ENCODE measurements at places on chromosomes 12 and 14. TPM values are rescaled to one million over a fixed set of nuclear protein-coding genes. Genes with fewer than 3 reads are reported as not detected.

GRCh38 chr14:36019126-36019525 lies 157.4 kb downstream of the PTCSC3 start:
- no peaks in the 10 kb centered on the region for H3K36me3 ChIP-seq
- H3K27me3 ChIP-seq = peaks cover 11% of the 10 kb centered on the region
- H3K4me3 ChIP-seq = no peak overlapping the region
- H3K27ac ChIP-seq = no peak overlapping the region

DNA sequence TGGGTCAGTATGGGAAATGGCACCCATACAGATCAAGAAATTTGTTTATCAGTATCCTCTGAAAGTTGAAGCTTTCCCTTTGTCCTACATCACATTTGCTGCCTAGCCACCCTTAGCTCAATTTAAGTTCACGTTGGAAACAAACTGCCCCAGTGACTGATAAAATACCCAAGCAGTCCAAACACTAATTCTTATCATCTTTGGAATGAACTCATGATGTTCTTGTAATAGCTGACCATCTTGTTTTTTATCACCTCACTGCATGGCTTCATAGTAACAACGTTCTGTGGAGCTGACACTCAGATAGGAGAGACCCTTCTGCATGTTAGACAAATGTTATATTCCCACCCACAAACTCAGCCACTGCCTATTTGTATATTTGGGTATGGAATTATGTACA lies 93.4 kb downstream of the GPR135 start:
- H3K27me3 ChIP-seq = peaks cover 4% of the 10 kb centered on the region
- H3K36me3 ChIP-seq = no peaks in the 10 kb centered on the region
- DNase-seq = no peak
- no peak overlapping the region for H3K4me3 ChIP-seq
- H3K27ac ChIP-seq = no peak overlapping the region

Gene DCTN2
- total RNA-seq = 80.9 TPM

Gene SDSL
- 0.61 TPM for total RNA-seq

Gene SRP54
- total RNA-seq = 73.6 TPM

Gene L3HYPDH
- 20.8 TPM for total RNA-seq

DNA sequence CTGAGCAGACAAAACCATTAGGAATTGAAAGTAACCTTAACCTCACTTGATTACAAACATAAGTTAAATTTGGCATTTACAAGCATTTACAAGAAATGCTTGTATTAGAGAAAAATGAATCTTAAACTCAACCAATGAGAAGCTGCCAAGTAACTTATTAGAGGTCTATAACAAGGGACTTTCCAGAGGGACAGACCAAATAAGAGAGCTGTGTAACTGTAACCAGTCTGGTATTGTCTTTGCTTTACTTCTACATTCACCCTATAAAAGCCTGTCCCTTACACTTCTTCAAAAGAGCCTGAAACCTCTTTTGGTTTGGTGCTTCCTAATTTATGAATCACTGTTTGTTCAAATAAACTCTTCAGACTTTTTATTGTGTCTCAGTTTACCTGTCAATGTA lies 450.0 kb upstream of the FAR2 start:
- no peak overlapping the region for H3K27ac ChIP-seq
- no peaks in the 10 kb centered on the region for H3K27me3 ChIP-seq
- DNase-seq = no peak
- no peaks in the 10 kb centered on the region for H3K4me1 ChIP-seq
- H3K36me3 ChIP-seq = no peaks in the 10 kb centered on the region
- no peak overlapping the region for H3K4me3 ChIP-seq

GRCh38 chr12:15770021-15770420 lies 19.2 kb downstream of the EPS8 start:
- peaks cover 3% of the 10 kb centered on the region for H3K27me3 ChIP-seq
- no peaks in the 10 kb centered on the region for H3K36me3 ChIP-seq
- H3K27ac ChIP-seq = no peak overlapping the region
- no peak for DNase-seq
- H3K4me3 ChIP-seq = no peak overlapping the region

GRCh38 chr14:101120641-101121507 lies 217.4 kb upstream of the RTL1 start:
- DNase-seq = peak; percentile 66
- no peaks in the 10 kb centered on the region for H3K36me3 ChIP-seq
- H3K4me3 ChIP-seq = peak overlapping the region; percentile 50
- no peak overlapping the region for H3K27ac ChIP-seq

DNA sequence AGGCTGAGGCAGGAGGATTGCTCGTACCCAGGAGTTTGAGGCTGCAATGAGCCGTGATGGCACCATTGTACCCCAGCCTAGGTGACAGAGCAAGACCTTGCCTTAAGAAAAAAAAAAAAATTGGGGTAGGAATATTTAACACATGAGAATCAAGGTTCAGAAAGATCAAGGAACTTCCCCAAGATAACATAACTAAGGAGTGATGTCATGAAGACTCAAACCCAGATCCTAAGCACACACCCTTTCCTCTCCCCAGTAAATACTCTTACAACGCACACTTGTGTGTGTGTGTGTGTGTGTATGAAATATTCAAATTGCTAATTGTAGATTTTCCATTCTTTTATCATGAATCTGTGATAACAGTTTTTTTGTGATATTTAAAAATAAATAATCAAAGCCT lies 90.6 kb upstream of the NUDT4 start:
- no peaks in the 10 kb centered on the region for H3K36me3 ChIP-seq
- H3K4me3 ChIP-seq = no peak overlapping the region
- no peaks in the 10 kb centered on the region for H3K4me1 ChIP-seq
- H3K27me3 ChIP-seq = no peaks in the 10 kb centered on the region

Gene USP44
- total RNA-seq = 3.8 TPM

DNA sequence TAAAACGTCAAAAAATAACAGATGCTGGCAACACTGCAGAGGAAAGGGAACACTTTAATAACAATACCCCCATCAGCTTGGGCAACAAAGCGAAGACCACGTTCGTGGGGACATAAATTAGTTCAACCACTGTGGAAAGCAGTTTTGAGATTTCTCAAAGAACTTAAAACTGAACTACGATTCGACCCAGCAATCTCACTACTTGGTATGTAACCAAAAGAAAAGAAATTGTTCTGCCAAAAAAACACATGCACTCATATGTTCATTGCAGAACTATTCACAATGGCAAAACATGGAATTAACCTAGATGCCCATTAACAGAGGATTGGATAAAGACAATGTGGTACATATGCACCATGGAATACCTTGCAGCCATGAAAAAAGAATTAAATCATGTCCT lies 81.2 kb upstream of the RAP1B start:
- no peaks in the 10 kb centered on the region for H3K36me3 ChIP-seq
- H3K27me3 ChIP-seq = peaks cover 2% of the 10 kb centered on the region
- no peak for DNase-seq
- H3K27ac ChIP-seq = no peak overlapping the region
- no peak overlapping the region for H3K4me3 ChIP-seq

Gene KICS2
- 17.1 TPM for total RNA-seq

Gene SRRM4
- total RNA-seq = not detected
